Glomerular endothelial cell (primary cell): ENCODE measurements at places on chromosomes 1 and 21. TPM values are rescaled to one million over a fixed set of nuclear protein-coding genes. Genes with fewer than 3 reads are reported as not detected.

- no peak for DNase-seq
Measured at GRCh38 chr1:193054169-193054675, 4.9 kb downstream of the UCHL5 start.

DNA sequence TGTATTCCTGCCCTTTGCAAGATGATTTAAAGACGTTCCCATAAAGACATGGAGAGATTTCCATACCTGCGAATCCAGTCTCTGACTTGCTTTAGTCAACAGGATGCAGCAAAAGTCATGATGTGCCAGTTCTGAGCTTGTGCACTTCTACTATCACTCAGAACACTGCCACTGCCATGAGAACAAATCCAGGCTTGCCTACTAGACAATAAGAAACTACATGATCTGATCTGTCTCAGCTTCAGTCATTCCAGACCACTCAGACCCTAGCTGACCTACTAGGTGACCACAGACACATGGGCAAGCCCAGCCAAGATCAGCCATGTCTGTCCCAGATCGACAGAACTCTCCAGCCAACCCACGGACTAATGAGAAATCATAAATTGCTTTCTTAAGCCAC lies 219.2 kb downstream of the RRAGC start:
- DNase-seq: no peak

DNA sequence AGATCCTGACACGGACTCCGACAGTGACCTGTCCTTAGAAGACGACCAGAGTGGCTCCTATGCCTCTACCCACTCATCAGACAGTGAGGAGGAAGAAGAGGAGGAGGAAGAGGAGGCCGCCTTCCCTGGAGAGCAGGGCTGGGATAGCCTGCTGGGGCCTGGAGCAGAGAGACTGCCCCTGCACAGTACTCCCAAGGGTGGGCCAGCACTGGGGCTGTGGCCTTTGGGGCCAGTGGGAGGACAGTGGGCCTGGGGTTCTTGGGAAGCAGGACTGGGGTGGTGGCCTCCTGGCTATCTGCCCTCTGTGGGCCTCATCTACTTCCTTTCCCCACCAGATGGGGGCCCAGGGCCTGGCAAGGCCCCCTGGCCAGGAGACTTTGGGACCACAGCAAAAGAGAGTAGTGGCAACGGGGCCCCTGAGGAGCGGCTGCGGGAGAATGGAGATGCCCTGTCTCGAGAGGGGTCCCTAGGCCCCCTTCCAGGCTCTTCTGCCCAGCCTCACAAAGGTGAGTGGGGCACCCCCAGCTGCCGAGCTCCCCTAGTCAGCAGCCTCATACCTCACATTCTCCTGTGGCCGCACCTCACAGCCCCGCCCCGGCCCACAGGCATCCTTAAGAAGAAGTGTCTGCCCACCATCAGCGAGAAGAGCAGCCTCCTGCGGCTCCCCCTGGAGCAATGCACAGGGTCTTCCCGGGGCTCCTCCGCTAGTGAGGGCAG lies 10.0 kb downstream of the PSRC1 start:
- no peak for DNase-seq

- DNase-seq: no peak
Measured at GRCh38 chr1:115237507-115237906, 100.5 kb downstream of the NGF start.

- DNase-seq: no peak
Measured at GRCh38 chr1:84570436-84571149, 3.6 kb downstream of the CTBS start.

DNA sequence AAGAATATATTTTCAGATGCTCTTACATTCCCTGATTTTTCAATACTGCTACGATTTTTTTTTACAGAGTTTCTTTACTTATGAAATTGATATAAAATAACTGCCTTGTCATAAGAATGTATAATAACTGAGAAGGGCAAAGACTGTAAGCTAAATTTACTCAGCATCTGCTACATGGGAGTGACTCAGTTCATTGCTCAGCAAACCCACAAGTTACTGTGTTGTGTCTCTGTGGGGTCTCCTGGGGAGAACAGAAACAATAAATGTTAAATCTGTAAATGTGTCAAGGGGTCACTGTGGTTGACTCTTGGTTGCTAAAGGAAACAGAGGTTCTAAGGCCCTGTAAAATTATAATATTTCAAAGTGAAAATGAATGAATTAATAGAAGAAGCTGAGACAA lies 210.3 kb upstream of the CACYBP start:
- DNase-seq: no peak

DNA sequence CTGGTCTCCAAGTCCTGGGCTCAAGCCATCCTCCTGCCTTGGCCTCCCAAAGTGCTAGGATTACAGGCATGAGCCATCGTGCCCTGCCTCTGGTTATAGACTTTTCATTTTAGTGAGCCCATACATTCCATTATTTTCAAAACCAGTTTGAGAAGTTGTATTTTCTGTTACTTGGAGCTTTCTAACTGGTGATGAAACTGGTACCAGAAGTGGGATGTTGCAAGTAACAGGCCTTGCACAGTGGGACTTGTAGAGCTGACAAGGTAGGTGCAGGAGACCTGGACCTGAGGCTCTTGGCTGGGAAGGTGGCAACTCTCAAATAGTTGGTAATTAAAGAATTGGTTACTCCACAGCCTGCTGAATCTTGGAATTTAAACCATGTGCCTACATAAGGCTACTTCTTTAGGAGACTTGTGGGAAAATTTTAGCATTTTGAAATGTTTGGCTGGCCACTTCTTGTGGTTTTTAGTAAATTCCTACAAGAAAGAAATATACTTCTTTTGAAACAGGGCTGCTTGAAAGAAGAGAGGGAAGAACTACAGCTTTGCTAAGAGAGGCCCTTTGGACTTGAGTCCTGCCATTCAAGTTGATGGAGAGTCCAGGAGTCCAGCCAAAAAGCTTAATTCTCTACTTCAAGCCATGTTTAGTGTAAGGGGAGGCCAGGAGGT lies 9.8 kb upstream of the ALPL start:
- DNase-seq: no peak

- no peak for DNase-seq
Measured at GRCh38 chr1:179228783-179229213, 679 bp downstream of the ABL2 start.

DNA sequence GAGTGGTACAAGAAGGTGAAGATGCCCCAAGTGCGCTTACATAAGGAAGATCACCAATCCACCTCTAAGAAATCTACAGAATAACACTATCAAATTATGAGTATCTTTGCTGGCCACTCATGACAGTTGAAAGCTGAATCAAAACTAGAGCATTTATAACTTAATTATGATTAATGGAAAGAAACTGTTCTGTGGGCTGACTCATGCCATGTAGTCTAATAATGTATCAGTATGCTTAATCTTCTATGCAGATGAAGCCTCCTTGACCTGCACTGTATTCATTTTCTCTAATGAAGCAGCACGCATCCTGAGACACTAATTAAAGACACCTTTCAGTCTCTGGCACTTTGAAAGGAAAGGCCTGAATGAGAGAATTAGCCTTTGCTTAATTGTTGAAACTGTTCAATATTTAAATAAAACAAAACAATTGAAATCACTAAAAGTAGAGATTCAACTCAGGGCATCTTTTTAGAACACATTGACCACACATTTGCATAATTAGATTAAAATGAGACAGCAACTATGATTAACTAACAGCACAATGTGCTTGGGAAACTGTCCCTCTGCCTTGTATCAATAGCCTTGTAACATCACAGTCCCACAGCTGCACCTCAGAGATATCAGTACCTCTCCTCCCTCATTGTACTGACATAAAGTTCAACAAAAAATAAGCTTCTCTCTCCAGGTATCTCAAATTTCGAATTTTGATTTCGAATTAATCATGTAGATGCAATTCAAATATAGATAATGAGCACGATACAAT lies 105.6 kb downstream of the NTPCR start:
- no peak for DNase-seq

DNA sequence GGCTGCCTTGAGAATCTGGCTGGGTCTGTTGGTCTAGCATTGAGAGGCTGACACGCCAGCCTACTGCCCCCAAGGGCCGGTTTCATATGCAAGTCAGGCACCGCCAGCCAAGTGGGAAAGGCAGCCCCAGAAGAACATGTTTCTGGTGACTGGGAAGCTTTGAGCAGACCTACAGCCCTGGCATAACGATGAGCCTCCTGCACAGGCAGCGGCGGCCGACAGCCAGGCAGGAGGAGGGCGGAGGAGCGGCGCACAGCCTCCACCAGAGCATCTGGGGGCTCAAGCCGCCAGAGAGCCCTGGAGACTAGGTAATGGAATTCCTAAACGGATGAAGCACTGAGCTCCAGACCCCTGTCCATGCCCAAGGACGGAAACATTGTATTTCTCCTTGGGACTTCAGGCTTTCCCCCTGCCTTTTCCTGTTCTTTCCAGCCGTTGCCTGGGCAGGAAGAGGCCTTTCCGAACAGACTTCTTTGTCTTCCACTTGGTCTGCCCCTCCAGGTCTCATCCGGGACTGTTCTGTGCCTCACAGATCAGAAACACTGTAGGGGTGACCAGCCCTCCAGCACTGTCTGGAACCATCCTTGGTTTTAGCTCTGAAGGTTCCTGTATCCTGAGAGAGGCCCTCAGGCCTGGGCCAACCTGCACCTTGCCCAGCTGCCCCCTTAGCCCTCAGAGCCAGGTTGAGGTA lies 59.5 kb downstream of the IRF2BP2 start:
- no peak for DNase-seq

DNA sequence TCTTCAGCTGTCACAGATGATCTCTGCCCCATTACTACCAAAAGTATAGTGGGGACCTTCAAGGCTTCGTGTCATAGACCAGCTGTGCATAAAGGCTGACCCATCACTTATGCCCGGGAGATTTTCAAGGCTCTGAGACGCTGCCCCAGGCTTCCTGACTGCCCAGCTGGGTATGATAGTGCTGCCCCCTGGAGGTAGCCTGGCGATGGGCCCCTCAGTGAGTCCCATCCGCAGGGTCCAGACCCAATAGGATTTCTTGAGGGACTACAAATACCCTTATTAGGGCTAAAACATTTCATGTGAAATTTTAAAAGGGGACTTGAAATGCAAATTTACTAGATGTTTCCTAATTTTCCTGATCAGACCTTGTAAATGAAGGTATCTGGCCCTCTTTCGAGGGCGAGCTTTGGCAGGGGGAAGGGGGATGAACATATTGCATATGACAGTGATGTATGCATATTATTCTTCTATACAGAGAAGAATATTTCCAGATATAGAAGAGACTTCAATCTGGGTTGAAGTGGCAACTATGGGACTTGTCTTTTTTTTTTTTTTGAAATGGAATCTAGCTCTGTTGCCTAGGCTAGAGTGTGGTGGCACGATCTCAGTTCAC lies 11.7 kb upstream of the FCMR start:
- DNase-seq: no peak

DNA sequence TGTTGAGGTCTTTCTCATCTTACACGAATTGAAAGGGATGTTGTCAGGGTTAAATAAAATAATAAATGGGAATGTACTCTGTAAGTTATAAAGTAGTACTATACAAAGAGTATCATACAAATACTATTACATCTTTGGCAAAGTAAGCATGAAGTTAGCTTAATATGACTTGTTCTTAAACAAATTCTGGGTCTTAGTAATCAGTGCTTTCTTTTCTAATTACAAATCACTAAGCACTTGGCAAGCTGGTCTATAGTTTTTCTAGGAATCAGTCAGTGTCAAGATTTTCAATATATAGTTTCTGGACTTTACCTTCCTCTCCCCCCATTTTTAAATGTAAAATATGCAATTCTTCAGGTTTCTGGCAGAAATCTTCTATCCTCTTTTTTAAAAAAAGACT lies 6.9 kb downstream of the LYST start:
- no peak for DNase-seq

TRAF3IP3 gene
- total RNA-seq: not detected in 2 replicates

RGS13 gene
- total RNA-seq: not detected in 2 replicates

TNFRSF18 gene
- total RNA-seq: 0.58 TPM in 1 of 2 replicates, not detected in the other

MMP23B gene
- 0.58 and 3.2 TPM in 2 replicates for total RNA-seq

TSEN15 gene
- 22.6 and 30.8 TPM in 2 replicates for total RNA-seq

KCNA2 gene
- total RNA-seq: not detected in 2 replicates

GSTM1 gene
- total RNA-seq: 9.3 TPM in 1 of 2 replicates, not detected in the other

LCE4A gene
- total RNA-seq: not detected in 2 replicates
